ENCODE measurements at places on chromosomes 2 and 18. TPM values are rescaled to one million over a fixed set of nuclear protein-coding genes. Genes with fewer than 3 reads are reported as not detected.

GRCh38 chr18:60910534-60910933 is 422.7 kb upstream of the CDH20 start:
- H3K4me3 ChIP-seq, result no peak overlapping the region
- H3K4me1 ChIP-seq, result no peaks in the 10 kb centered on the region
- no peak overlapping the region for H3K27ac ChIP-seq
- no peaks in the 10 kb centered on the region for H3K36me3 ChIP-seq
- no peaks in the 10 kb centered on the region for H3K27me3 ChIP-seq

DNA sequence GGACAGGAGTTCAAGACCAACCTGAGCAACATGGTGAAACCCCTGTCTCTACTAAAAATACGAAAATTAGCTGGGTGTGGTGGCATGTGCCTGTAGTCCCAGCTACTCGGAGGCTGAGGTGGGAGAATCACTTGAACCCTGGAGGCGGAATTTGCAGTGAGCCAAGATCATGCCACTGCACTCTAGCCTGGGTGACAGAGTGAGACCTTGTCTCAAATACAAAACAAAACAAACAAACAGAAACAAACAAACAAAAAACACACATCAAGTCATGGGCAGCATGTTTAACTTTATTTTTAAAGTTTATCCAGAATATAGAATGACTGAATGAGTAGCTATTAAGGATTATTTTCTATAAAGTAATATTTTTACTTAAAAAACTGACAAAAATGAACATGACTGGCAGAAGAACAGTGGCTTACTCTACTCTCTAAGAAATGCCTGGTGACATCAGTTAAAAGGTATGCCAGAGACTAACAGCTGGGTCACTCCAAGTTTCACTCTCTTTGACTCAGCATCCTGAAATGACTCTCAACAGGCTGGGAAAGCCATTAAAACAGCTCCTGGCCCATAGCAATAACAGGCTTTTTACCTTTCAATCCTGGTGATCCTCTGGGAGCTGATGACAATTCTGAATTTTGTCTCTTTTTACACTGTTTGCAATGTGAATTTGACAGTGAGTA is 281.6 kb upstream of the STON1 start:
- DNase-seq, result peak; percentile 23
- peaks cover 15% of the 10 kb centered on the region for H3K4me1 ChIP-seq

GRCh38 chr2:194116861-194117260 is 1540.2 kb upstream of the SLC39A10 start:
- H3K4me1 ChIP-seq, result no peaks in the 10 kb centered on the region
- H3K36me3 ChIP-seq, result no peaks in the 10 kb centered on the region
- no peak for DNase-seq
- H3K27me3 ChIP-seq, result no peaks in the 10 kb centered on the region
- no peak overlapping the region for H3K27ac ChIP-seq

Gene MYO7B
- not detected for total RNA-seq

All from thyroid gland (tissue), 4 donors.